ENCODE measurements at places on chromosomes 1 and 21.

DNA sequence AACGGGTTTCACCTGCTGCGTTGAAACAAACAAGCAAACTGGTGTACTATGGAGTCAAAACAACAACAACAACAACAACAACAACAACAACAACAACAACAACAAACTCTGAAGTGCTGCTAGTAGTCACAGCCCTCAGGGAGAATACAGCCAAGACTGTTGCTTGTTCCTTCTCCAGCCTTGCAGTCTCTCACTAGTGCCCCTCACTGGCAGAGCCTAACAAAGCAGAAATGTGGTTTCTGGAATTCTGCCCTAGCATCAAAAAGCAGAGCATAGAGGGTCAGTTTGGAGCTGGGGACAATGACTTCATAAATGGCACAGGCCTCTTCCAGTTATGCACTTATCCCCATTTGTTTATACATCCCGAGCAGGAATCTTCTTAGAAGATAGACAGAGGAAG is 187.4 kb downstream of the KCNK2 start:
- DNase-seq: no peak

- DNase-seq: no peak
Measured at GRCh38 chr21:15730484-15731242, 881 bp downstream of the USP25 start.

GRCh38 chr1:6601923-6602668 is 573 bp downstream of the KLHL21 start:
- no peak for DNase-seq

DNA sequence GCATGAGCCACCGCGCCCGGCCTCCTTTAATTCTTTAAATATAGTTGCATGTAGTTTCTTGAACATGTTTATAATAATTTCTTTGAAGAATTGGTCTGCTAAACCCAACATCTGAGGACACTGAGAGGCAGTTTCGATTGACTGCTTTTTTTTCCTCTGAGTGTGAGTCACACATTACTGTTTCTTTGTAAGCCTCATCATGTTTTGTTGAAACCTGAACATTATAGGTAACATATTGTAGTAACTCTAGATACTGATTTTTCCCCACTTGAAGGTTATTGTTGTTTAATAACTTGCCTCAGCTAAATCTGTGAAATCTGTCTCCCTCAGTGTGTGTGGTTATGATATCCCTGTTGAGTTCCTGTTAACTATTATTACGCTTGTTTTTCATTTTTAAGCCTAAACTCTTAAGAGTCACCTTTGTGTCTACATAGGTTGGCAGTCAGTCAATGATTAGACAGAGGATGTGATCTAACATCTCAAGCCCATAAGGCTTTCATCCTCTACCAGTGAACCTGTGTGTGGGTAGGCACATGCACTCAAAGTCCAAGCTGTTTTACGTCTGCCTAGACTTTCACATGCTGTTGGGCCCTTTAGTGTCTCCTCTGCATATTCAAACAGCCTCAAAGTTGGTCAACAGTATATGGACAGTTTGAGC is 155.5 kb downstream of the KCNH1 start:
- no peak for DNase-seq

- no peak for DNase-seq
Measured at GRCh38 chr1:114215436-114215835, 61.8 kb upstream of the SYT6 start.

DNA sequence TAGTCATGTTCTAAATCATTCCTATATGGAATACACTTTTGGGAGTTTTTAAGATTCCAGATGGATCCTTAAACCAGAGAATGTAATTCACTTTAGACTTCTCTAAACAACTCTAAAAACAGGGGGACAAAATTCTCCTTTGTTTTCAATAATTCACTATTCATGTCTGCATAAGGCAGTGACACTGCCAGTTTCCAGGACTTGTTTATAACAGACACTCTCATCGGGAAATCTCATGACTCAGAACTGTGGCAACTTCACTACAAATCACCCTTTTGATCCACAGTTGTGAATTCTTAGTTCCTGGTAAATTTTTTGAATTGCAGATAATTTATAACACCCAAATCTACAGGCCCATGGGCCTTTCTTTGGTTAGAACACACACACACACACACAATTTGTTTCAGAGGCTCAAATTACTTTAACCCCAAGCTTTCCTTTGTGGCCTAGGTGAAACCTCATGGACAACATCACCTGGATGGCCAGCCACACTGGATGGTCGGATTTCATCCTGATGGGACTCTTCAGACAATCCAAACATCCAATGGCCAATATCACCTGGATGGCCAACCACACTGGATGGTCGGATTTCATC is at the start of gene OR2T4:
TSS of gene OR2T4 (plus strand) at position 545 of the 595 bp plus-strand sequence. CDS start at position 545, 0 bp downstream.
- no peak for DNase-seq

- DNase-seq: no peak
Measured at GRCh38 chr1:208542309-208542708, 298.1 kb upstream of the PLXNA2 start.

- DNase-seq: no peak
Measured at GRCh38 chr1:5571861-5572401, 420.3 kb downstream of the NPHP4 start.

DNA sequence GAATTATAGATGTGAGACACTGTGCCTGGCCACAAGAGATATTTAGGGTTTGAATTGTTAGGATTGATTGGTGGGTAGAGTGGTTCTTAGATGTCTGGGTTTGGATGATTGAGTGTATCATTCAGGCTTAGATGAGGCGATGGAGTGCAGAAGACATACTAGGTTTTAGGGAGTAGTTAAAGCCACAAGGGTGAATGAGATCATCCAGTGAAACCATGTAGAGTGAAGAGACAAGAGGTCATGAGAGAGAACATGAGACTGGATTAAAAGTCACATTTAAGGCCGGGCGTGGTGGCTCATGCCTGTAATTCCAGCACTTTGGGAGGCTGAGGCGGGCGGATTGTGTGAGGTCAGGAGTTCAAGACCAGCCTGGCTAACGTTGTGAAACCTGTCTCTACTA is 37.2 kb downstream of the ZFYVE9 start:
- DNase-seq: no peak

GRCh38 chr1:22832414-22832786 is 121.8 kb downstream of the EPHB2 start:
- no peak for DNase-seq

GRCh38 chr21:31201548-31201947 is 142.5 kb downstream of the TIAM1 start:
- DNase-seq: no peak

DNA sequence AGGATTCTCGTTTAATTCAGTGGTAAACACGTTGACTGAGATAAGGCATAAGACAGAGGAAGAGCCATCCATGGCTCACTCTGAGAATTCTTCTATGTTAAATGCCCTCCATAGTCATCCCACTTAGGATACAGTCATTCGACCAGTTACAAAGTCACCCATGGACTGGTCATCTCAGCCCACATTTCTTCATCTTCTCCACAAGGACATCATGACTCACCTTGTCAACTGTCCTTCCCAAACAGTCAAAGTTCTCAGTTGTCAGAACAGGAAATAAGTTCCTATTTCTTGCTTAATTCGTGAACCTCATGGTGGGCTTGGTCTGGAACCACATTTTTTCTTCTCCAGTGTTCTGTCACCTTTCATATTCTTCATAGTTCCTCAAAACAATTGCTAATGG is 133.2 kb downstream of the TGFB2 start:
- no peak for DNase-seq

DNA sequence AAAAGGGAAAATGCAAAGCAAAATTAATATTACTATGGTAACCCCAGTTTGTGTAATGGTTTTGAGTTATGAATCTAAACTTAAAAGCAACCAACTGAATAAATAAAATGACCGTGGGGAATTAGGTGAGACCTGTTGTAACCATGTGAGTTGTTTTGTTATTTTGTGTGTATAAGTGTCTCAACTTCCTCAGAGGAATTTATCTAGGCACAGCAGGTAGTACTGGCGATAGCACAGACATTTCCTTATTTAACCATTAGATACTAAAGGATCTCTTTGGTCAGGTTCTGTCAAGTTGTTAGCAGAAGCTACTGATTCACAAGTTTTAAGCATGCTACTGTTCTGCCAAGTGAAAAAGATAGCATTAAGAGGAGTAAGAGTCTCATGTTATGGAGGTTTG is 39.3 kb upstream of the LRRC7 start:
- no peak for DNase-seq

- DNase-seq: no peak
Measured at GRCh38 chr1:156123356-156124196, 9.1 kb downstream of the LMNA start.

DNA sequence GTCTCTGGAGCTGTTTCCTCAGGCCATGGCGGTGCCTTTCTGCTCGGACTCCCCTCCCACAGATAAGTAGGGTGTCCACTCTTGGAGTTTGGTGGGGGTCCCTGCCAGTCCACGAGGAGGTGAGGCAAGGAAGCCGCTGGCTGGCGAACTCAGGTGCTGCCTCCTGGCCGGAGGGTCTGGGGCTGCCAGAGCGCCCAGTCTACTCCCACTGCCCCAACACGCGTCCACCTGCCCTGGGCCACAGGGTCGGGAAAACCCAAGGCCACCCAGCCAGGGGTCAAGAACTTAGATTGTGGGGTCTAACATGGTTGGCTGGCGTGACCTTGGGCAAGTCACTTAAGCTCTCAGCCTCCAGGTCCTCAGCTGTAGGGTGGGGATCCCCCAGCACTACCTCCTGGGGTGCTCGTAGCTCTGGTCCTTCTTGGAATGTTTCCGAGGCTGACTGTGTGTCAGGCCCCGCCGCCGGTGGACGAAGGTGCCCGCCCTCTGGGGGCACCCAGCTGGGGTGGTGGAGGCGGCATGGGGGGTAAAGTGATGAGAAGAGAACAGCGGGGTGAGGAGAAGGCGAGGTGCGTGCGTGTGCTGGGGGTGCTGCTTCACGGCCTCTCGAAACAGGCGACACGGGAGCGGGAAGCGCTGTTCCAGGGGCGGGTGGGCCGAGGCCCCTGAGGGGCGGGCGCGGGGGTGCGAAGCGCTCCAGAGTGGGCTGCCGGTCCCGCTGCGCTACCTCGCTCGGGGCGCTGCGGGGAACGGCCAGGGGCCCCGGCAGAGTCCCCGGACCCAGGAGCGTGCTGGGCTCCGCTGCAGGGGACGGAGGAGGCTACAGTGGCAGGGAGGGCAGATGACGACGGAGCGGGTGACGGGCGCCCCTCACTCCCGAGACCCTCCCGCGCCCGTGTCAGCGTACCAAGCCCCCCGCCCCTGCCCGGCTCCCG is 1.2 kb downstream of the SH2D5 start:
- no peak for DNase-seq

DNA sequence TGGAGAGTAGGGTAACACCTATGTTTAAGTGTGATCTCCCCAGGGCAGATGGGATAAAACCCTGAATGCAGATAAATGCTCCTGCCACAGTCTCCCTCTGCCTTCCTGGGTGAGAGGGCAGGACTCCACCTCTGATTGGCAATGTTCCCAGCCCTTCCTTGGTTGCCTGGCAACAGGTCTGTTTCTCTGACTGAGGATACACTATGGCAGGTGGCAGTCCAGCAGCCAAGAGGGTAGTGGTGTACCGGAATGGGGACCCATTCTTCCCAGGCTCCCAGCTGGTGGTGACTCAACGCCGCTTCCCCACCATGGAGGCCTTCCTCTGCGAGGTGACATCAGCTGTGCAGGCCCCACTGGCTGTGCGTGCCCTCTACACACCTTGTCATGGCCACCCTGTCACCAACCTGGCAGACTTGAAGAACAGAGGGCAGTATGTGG is at the start of gene DCDC2B:
TSS of gene DCDC2B (plus strand) at position 199 of the 438 bp plus-strand sequence. CDS start at position 204, 5 bp downstream.
- DNase-seq: no peak

DNA sequence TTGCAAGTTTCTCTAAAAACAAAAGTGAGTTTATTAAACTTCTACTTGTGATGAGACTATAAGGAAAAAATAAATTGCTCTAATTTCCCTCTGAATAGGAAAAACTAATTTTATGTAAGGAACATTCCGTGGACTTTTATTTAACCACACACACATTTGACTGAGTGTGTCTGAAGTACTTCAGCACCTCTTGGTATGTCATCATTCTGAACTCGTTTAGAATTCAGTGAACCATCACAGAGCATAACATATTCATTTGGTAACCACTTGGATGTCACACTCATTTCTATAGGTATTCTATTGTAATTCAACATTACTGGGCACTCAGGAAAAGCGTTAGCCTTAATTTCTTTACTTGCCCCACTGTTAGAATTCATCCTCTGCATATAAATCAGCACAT is 79.1 kb downstream of the RGS21 start:
- DNase-seq: no peak

DNA sequence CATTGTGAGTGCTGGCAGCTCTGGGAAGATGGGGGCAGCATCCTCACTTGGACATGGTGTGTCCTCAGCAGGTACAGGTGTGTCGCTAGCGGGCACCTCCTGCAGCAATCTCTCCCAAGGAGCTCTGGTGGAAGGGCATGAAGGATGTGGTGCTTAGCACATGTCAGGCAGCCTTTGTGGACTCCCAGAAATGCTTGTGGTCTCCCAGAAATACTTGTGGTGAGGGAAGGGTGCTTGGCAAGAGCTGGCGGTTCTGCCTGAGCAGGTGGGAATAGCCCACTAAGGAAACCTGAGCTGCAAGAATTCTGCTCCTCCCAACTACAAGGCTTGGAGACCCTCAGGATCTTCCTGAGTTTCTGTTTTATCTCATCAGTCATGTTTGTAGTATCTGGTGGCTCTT is 371.6 kb downstream of the PRDM2 start:
- DNase-seq: no peak

DNA sequence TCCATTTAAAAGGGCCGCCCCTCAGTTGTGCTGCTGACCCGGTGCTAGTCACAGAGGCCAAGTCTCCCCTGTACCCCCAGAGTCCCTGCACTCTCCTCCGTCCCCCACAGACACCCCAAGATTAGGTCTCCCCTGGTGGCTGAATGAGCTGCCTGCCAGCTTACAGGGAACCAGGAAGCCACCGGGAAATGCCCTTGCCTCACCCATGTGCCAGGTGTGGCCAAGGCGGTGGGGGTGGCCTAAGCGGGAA is 32.7 kb downstream of the HSPG2 start:
- no peak for DNase-seq

DNA sequence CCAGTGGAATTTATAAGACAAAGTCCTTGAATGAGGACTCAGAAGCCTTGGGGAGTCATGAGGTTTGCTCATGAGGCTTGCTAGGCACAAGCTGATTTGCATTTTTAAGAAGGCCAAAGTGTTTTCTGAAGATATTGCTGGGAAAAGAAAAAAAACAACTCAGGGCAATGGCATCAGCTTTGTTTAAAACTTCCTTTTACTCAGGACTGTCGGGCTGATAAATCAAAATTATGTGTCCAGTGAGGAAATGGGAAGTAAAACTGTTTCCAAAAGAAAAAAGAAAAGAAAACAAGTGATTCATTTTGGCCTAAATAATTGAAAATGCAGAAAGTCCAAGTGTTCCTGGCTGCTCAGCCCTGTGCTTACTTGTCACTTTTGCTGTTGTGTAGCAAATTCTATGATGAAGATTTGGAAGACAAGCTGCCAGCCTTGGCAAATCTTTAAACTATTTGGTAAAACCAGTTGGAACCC is 282.4 kb downstream of the HLX start:
- DNase-seq: no peak

- no peak for DNase-seq
Measured at GRCh38 chr1:201999625-202000238, 10.7 kb upstream of the ELF3 start.
